GM23248 (cell line): ENCODE measurements at places on chromosomes 2 and 18.
A peak's percentile ranks its signal among the peaks of the same experiment; 100 is the strongest.

GRCh38 chr2:101717071-101717845, 19.8 kb downstream of the MAP4K4 start:
- DNase-seq: no peak

- DNase-seq: no peak
Measured at GRCh38 chr2:100666996-100667395, 104.2 kb downstream of the PDCL3 start.

GRCh38 chr2:140063356-140063755, 1283.2 kb upstream of the NXPH2 start:
- no peak for DNase-seq

DNA sequence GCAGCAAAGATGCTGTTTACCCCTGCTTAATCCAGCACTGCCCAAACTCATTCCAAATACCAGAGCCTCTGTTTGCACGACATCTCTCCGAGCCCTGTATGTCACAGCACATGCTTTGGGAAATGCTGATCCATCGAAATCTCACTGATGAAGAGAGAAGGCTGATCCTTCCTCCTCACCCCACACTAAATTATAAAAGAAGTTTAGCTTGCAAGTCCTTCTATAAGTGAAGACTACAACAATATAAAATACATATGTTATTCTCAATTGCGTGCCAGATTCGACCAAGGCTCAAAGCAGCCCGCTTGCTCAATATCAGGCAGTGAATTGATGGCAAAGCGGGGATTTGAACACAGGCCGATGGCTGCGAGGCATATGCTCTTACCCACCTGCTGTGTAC, 30.7 kb upstream of the SLC35F6 start:
- no peak for DNase-seq

DNA sequence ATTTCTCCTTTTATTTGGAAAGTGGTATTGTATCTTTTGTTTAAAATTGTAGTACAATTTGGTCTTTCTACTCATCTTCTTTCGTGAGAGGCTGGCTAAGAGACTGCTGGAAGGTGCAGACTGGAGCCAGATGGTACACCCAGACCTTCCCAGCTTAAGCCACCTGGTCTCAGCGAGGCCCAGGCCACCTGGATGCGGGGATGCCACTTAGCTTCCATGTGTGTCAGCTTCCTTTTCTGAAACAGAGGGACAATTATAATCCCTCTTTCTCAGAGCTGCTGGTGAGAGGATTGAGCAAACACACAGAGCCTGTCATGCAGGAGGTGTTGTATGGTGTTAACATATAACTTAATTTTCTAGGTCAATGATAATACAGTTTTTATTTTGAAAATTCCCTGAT, 17.4 kb downstream of the FARP2 start:
- no peak for DNase-seq

DNA sequence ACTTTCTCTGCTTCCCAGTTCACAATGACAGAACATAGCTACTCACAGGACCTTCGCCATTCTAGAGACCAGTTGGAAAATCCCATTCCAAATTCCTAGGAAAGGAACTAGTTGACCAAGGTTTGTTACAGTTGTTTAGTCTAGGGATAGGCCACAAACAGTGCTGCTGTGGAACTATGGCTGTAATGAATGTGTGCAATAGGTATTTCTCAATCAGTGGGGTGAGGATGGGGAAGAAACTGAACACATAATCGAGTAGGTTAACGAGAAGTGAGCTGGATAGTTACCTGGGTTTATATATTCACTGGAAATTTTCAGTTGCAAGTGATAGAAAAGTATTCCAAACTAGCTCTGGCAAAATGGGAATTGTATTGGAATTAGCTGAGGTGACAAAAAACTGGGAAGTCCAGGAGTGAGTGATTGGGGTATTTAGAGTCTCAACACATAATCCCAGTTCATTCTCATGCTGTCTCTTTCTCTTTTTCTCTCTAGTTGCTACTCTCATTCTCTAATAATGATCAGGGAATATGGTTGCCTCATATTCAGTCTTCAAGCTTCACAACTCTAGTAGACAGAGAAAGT, 18.2 kb upstream of the HMSD start:
- DNase-seq: no peak

- DNase-seq: no peak
Measured at GRCh38 chr2:158546412-158547144, 89.8 kb downstream of the PKP4 start.

DNA sequence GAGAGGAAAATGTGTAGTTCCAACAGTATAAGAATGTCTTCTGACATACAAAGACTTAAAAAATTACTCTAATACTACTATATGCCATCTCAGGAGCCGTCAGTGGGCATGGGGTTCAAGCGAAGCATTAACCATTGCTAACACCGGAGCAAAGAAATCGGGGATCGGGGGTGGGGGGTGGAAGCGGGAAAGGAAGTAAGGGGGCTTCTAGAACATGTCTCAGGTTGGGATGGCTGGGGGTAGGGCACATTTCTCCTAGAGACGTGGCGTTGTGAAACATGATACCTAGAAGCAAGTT, 702 bp downstream of the LMAN1 start:
- peak; percentile 77 for DNase-seq

- DNase-seq: no peak
Measured at GRCh38 chr2:68741805-68742306, 7.2 kb downstream of the ARHGAP25 start.

DNA sequence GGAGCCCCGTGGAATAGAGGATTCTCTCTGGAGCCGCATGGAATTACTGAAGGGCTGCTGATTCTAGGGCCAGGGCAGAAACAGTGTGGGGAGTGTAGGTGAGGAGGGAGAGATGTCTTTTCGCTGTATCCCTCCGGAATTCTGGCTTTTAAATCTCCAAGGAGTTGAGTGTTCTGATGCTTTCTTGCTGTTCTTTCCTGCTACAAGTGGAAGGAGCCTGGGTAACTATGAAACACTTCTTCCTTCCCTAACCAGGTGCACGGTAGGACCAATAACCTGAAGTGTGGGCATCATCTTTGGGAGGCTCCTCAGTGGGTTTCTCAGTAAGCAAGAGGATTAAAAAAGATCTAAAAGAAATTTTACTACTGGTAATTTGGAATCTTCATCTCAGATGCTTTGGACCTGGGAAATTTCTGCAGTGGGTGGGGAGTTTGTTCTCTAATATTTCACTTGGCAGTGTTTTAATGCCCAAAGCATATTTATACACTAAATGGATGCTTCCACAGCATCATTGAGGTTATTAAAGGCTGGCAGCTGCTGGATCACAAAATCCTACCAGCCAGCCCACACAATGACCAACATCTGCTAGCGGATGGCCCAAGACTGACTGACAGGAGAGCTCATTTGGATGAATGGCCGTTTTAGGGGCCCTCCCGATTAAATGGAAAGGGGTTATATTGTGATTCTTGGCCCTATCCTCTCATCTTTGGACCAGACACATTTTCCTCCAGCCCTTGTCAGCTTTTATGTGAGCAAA, 2.1 kb downstream of the EML6 start:
- DNase-seq: no peak

DNA sequence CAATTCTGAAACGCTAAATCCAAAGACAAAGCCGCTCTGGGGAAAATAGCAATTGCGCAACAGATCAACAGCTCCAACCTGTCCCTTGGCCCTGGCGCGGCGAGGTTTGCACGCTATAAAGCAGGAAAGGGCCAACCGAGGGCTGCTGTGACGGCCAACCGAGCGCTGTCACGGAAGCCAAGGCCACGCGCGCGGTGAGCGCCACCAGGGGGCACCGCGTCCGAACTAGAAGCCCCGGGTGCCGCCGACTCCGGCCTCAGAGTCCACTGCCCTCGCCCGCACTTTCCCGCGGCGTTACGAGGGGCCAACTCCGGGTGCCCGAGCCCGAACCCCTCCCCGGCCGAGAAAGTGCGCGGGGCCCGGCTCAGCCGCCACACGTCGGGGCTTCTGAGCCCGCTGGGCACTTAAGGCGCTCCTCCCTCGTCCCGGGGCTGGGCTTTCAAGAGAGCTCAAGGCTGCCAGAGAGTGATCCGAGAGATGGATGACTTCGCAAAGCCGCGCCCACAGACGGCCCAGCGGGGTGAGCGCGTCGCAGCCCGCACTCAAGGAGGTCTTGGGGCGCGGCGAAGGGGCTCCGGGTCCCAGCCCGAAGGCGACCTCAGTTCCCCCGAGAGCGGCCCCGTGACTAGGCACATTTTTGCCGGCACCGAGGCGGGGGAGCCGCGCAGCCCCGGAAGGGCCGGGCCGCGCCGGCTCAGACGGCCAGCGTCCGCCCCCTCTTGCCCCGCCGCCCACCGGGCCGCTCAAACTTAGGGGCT, 897 bp downstream of the NFE2L2 start:
- peak; percentile 99 for DNase-seq

DNA sequence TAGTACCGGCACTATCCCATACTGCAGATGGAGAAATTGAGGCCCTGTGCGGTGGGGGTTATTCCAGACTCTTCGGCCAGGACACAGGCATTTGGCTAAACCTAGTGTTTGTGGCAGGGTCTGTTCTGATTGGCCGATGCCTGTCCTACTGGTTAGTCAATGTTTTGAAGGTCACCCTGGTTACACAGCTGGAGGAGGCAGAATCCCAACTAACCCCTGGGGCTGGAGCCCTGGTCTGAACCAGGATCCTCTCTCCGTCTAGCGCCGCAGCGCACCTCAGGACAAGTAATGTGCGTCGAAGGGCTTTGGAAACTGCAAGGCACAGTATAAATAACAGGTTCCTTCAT, 19.4 kb downstream of the TEX44 start:
- DNase-seq: peak; percentile 89

DNA sequence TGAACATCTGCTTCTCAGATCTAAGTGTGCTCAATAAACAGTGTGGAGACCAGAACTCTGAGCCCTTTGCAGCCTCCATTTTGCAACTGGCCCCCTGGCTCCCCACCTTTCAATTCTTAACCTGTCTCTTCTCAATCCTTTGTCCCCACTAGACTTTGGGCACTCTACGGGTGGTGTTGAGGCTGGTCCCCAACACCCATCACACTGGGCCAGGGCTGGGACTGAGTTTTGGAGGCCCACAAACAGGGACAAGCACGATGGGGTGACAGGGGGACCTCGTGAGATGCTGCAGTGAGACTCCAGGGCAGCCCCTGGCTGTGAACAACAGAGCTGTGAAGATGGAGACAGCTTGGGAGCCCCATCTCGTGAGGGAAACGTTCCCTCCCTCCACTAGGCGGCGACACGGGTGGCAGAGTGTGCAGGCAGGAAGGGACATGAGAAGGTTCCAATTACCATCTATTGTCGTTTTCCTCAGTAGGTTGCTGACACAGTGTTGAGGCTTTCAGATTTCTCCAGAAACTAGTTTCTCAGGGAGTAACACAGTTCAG, 1.2 kb downstream of the ANKMY1 start:
- DNase-seq: peak; percentile 75

GRCh38 chr2:173963323-173963816, 1.8 kb downstream of the SP3 start:
- peak; percentile 93 for DNase-seq

DNA sequence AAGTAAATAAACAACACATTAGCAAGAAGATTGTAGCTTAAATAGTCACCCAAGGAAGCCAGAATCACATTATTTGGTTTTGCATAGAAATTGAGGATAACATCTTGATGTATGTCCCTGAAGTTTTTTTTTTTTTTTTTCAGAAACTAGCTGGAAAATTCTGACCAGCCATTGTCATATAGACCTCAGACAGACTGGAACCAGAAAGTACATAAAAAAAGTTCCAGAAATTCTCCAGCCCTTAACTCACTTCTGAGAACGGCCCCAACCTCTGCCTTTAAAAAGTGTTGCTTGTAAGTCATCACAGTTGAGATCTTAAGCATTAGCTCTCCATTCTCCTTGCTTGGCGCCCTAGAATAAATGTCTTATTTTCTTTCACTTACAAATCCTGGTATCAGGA, 350.5 kb downstream of the CCDC85A start:
- DNase-seq: peak; percentile 63

DNA sequence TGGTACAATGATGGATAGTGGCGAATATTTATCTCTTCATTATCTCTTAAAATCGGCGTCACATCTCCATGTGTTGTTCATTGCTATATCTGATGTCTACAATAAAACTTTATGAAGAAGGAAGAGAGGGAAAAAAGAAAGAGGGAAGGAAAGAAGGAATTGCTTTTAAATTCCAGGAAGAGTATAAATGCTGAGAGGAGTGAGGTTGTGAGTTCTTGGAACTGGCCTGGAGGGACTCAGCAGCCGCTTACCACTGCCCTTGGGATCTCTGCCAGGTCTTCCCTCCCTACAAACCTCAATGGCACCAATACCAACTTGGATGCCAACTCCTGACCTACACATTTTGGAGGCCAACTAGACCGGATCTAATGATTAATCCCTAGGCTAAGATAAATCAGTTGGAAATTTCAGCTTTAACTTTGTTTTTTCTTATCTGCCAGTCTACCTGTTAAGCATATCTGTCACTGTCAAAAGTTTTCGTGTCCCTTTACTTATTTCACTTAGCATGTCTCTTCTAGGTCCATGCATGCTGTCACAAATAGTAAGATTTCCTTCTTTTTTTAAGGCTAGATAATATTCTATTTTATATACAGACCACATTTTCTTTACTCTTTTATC, 9.8 kb downstream of the SCN9A start:
- DNase-seq: no peak

DNA sequence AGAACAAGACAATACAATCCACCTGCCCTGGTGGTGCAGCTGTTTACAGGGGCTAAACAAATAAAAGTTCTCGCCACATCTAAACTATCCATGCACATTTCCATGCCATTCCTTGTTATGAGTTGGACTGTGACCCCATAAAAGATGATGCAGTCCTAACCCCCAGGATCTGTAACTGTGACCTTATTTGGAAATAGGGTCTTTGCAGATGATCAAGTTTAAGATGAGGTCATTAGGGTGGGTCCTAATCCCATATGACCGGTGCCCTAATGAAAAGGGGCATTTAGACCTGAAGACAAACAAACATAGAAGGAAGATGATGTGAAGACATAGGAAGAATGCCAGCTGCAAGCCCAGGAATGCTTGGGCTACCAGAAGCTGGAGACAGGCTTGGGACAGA, 28.2 kb downstream of the THNSL2 start:
- DNase-seq: no peak

DNA sequence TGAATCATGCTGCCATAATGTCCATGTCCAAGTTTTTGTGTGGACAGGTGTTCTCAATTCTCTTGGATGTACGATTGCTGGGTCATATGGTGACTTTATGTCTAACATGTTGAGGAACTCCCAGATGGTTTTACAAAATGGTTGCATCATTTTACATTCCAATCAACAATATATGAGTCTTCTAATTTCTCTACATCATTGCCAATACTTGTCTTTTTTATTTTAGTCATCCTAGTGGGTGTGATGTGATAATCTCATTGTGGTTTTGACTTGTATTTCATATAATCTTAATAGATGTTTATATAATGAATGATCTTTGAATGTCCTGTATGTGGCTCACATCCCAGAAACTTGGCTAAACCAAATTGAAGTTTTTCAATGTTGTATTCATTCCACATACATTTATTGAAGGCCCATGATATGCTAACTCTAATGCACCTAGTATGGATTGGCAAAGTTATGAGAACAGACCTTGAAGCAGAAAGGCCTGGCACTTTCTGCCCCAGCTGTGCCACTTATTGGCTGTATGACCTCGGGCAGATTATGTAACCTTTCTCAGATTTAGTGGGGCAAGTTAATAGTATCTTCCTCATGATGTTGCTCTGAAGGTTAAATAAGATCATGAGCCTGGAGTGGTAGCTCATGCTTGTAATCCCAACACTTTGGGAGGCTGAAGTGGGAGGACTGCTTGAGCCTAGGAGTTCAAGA, 205.4 kb downstream of the RAB3GAP1 start:
- peak; percentile 60 for DNase-seq
